Stimulated activated CD8-positive, alpha-beta memory T cell treated with anti-CD3 and anti-CD28 coated beads, Interleukin-4, amount 100 ng/mL, for 1 hour (primary cell): ENCODE measurements at places on chromosomes 5 and 9.

GRCh38 chr9:31958572-31958971 is 425.9 kb upstream of the ACO1 start:
- no peak for DNase-seq

DNA sequence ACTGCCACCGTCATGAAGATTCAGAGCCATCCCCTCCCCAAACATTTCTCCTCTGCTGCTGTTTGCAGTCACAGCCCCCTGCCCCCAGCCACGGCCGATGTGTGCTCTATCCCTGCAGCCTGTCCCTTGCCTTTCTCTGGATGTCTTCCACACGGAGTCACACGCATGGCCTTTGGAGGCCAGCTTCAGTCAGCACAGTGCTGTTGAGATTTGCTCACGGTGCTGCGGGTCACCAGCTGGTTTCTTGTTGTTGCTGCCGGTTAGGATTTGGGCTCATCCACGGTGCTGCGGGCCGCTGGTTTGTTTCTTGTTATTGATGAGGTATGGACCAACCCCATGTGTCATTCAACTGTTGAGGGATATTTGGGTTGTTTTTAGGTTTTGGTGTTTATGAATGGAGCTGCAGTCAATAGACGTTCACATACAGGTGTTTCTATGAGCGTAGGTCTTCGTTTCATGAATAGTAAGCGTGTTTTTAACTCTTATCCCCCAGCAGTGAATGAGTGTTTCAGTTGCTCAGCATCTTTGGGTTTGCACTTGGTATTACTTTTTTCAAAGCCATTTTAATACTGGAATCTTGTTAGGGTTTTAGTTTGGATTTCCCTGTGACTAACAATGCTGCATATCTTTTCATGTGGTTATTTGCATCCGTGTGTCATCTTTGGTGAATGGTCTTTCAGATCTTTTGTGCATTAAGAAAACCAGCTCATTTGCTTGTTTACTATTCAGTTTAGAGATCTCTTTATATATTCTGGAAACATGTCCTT is 57.6 kb downstream of the AHRR start:
- DNase-seq, result no peak

GRCh38 chr5:174547814-174548213 is 176.6 kb upstream of the MSX2 start:
- no peak for DNase-seq

DNA sequence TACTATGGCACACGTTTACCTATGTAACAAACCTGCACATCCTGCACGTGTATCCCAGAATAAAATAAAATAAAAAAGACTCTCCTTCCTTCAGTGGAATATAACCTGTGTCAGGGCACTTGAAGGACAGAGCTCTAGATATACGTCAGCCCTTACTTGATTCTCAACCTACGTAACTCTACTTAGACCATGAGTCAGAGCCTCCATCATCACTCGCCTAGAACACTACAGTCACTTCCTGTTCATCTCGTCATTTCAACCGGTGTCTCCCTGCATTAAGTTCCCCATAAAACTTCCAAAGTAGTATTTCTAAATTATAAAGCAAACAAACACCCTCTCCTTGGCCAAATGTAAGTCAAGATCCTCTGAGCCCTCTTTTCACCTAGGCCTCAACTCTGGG is 243.5 kb upstream of the CCNG1 start:
- no peak for DNase-seq

DNA sequence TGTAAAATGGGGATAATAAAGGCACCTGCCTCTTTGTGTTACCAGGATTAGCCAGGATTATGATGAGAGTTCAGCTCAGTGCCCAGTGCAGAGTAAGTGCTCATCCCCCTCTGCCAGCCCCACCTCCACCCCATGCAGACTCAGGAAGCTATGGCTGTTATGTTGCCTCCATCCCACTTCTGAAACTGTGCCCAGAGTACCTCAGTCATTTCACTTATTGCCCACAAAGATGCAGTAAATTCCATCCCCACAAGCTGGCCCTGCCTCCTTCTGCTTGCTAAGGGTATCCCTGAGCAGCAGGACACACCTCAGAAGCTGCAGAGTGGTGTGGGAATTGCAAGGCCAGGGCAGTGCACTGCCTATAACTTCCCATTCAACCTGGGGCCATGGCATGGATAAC is 415.1 kb downstream of the SPOCK1 start:
- no peak for DNase-seq
